HS-27A (cell line): ENCODE measurements at places on chromosomes 7 and 10.

DNA sequence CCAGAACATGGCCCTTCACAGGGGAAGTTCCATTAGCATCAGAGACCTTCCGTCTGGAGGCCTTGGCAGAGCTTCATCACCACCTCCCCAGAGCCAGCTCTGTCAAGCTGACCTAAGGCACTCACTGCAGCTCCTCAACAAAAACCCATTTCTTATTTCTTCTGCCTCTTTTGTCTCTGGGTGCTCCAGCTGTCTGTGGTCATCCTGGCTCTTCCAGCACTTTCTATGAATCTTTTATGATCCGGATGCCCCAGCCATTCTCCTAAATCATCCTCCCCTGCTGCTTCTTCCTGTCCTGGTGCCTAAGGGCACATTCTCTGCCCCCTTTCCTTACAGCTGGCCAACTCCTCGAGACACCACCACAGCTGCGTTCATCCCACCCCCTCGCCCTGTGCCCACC lies 171.7 kb upstream of the INSYN2A start:
- no peak for DNase-seq

GRCh38 chr7:55073051-55073511 lies 54.3 kb downstream of the EGFR start:
- DNase-seq, result peak; percentile 43

DNA sequence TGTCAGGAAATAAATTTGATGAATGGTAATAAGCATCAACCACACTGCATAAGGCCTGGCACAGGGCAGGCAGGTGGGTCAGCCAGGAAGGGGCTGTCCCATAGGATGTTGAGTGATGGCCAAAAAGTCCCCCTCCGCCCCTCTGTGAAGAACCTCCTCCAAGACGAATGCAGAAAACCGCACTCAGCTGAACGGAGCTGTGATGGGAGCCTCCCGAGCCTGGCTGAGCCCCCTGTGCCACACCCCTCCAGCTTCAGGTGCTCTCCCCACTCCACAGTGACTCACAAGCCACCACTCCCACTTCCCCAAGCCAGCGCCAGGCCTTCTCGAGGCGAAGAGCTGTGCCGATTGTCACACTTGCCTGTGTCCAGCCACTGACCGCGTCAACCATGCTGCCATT lies 184.2 kb downstream of the MAD1L1 start:
- DNase-seq, result no peak

DNA sequence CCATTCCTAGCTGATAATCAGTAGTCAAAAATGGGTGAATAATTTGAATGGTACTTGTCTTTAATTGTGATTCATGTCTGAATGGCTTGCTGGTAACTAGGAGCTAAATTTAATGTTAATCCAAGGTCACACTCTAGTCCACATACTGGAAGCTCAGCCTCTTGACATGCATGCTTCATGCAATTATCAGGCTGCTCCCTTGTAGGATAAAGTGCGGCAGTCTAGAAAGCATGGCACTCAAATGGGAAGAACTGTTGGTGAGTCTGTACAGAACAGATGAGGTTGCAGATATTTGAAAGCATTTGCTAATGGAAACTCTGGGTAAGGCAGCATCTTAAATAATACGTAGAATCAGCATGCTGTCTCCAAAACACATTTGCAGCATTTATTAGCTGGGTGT lies 499.4 kb downstream of the AUTS2 start:
- DNase-seq, result no peak

- DNase-seq, result no peak
These were observed 178.9 kb downstream of the ADK start for GRCh38 chr10:74329873-74330272.

GRCh38 chr7:149599636-149600206 lies 102.1 kb upstream of the ZNF746 start:
- no peak for DNase-seq

DNA sequence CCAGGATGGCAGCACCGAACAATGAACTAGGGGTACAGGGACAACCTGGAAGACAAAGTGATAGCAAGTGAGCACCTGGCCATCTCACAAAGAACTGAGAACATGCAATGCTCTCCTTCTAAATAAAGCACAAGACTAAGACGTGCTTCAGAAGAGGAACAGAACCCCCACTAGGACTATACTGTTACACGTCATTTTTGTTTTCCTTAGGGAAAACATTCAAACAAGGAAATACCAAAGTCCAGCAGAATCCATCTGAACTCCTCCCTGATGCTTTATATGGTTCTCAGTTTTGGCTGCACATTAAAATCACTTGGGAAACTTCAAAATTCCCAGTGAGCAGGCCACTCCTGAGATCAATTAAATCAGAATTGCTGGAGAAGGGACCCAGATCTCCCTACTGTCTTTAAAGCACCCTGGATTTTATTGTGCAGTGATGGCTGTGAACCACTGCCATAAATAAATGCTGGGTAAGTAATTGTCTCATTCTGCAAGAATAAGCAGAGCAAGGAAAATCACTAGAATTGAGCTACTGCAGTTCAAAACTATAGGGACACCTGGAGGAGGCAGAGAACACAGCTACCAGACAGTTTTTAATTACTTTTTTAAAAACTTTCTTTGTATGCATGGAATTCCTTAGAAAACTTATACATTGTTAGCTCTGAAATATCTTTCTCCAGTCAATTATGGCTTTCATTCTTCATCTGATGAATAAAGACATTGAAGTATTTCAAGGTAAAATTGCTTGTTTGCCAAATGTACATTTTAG lies 866.5 kb upstream of the GHITM start:
- no peak for DNase-seq

DNA sequence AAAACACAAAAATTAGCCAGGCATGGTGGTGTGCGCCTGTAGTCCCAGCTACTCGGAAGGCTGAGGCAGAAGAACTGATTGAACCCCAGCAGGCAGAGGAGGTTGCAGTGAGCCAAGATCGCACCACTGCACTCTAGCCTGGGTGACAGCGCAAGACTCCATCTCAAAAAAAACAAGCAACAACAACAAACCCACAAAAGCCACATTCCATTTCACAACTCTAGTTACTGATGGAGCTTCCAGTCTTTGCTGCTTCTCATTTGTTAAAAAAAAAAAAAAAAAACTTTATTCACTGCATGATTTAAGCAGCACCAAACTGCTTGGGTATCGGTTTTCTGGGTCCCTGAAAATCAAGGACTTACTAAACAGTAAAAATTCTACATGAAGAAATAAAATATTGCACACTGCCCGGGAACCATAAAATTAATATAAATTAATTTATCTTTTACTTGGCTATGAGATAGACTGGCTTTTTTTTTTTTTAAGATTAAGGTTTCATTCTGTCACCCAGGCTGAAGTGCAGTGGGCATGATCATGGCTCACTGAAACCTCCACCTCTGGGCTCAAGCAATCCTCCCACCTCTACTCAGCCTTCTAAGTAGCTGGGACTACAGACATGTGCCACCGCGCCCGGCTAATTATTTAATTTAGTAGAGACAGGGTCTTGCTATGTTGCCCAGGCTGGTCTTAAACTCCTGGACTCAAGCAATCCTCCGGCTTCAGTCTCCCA lies 42.0 kb downstream of the SRPK2 start:
- no peak for DNase-seq

DNA sequence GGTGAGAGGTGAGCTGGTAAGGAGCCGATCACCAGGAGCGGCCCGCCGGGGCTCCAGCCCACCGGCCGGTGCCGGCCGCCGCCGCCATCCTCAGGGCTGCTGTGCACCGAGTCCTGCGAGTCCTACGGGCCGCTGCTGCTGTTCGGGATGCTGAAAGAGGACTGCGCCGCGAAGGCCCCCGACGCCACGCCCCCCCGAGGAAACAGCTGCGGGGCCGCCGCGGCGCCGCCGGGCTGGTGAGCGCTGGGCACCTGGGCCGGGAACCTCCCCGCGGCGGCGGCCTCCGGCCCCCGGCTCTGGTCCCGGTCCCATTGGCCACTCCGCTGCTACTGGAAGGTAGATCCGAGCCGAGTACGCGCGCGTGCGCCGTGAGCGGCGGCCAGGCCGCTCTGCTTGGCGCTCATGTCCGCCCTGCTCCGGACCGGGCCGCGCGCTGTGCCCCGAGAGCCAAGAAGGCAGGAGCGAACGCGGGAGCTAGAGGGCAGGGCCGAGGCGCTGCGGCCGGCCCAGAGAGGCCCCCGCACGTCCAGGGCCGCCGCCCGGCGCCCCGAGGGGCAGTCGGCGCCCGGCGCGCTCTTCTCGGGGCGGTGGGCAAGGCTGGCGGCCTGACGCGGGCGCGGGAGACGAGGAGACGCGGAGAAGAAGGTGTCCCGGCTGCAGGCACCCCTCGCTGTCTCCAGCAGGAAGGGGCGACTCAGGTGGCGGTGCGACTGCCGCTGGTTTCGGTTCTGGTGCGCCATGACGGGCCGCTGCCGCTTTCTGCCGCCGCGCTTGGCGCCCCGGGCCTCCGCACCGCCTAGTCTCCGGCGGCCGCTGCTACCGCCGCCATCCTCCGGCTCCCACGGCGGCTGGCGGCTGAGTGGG lies 121.3 kb upstream of the WIPF3 start:
- DNase-seq, result peak; percentile 26

DNA sequence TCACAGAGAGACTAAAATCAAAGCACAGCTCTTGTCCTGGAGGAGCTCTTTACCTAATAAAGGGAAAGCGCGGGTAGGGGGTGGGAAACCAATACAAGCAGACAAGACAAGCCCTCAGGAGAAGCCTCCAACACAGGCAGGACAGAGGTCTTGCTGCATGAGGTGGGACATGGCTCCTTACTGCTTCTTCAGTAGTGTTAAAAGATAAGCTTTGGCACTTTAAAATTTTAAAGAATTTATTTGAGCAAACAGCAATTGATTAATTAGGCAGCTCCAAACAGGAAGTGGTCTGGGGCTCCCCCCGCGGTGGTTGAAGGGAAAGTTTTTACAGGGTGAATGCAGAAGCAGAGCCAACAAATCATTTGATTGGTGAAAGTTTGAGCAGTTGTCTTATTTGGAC lies 50.3 kb upstream of the MACC1 start:
- no peak for DNase-seq

- no peak for DNase-seq
These were observed 72.0 kb downstream of the KAT6B start for GRCh38 chr10:74898201-74898976.

GRCh38 chr10:62779487-62780248 lies 24.9 kb upstream of the ADO start:
- DNase-seq, result no peak

DNA sequence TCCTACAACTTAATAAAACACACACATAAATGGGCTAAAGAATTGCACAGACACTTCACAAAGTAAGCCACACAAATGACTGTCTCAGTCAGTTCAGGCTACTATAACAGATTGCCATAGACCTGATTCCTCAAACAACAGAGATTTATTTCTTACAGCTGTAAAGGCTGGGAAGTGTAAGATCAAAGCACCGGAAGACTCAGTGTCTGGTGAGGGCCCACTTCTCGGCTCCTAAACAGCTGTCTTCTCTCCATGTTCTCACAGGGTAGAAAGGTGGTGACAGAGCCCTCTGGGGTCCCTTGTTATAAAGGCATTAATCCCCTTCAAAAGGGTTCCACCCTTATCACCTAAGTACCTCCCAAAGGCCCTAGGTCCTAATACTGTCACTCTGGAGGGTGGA lies 18.3 kb downstream of the STK32C start:
- no peak for DNase-seq

GRCh38 chr10:16995867-16996529 lies 133.6 kb downstream of the CUBN start:
- no peak for DNase-seq

DNA sequence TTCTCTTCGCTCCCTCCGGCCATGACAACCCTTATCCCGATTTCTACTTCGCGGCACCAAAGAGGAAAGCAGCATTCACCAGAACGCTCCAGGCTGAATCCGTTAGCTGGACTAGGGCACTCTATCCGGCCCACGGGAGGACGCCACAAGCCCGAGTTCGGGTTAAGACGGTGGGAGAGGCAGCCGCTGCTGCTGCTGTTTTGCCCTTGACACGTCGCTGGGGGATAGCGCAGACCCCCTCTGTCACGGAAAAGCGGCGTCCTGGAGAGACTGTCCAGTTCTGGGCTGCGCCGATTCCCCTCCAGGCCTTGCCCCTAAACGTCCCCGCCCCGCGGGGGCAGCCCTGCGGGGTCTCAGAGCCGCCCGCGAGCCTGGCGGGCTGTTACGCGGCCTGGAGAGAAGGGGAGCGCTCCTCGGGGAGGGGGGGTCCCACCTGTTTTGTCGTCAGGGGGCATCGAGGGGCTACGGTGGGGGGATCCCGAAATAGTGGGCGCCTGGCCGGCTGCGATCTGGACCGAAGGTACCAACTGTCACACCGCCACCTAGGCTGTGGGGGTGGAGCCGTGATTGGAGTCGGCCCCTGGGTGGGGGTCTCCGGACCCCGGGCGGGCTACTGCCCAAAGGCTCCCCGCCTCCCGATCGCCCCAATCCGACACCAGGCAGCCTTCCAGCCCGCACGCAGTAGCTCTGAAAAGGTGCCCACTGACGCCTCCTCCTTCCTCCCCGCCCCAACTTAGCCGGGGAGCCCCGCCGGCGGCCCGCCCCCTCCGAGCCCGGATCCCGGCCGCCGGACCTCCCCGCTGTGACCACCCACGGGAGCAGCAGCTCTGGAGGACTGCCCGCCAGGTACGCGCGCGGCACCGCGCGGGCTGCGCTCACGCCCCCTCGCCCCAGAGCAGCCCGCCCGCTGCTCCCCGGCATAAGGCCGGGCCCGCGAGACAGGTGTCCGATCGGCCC lies 772 bp downstream of the SGMS1 start:
- DNase-seq, result no peak

DNA sequence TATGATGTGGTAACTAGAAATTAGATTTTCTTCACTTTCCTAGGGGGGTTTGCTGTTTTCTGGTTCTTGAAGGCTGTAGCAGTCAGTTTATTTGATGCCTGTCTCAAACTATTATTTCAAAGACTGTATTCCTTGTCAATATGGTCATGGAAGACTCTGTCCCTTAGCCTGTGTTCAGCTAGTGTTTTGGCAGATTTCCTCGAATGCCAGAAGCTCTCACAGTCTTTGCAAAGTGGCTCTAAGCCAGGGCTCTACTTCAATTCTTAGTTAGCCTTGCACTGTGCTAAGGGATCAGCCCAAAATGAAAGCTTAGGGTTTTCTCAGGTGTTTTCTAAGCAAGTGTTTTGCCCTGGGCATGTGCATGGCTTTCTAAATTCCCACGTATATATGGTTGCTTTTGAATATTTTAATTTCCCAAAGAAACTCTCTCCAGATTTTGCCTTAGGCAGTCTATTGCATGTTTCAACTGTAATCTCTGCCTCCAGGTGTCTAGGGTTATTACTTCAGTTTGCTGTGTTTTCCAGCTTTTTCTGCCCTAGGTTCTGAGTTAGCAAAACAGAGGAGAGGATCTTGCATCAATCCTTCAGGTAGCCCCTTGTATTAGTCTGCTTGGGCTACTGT lies 7.2 kb upstream of the C1GALT1 start:
- DNase-seq, result no peak

GRCh38 chr10:96450529-96451207 lies 63.1 kb downstream of the TLL2 start:
- DNase-seq, result no peak

GRCh38 chr7:147298611-147299043 lies 1182.0 kb downstream of the CNTNAP2 start:
- DNase-seq, result peak; percentile 14

DNA sequence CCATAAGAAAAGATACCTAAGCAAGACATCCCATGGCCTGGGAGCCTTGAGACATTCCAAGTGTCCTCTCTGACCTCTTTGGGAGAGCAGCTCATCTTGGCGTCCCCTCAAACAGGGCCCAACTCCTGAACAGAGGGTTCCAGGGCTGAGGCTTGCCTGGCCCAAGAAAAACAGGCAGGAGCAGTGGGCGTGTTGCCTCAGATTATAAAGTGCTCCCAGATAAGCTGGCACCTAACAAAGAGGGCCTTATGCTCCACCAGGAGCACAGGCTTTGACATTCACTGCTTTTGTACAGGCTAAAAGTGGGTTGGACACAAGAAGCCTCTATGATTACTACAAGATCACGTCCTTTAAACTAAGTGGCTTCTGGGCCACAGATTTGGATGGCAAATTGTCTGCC lies 193.1 kb downstream of the FGFR2 start:
- DNase-seq, result no peak

- no peak for DNase-seq
These were observed 177.9 kb downstream of the SKAP2 start for GRCh38 chr7:26686448-26686981.
